Muscle of back (tissue), 13 donors: ENCODE measurements at places on chromosomes 5 and 9. TPM values are rescaled to one million over a fixed set of nuclear protein-coding genes. Genes with fewer than 3 reads are reported as not detected.

- no peak for DNase-seq
Observed at GRCh38 chr5:38240212-38240611, 18.1 kb upstream of the EGFLAM start.

- no peak for DNase-seq
Observed at GRCh38 chr9:5441043-5441442, 3.3 kb upstream of the PLGRKT start.

DNA sequence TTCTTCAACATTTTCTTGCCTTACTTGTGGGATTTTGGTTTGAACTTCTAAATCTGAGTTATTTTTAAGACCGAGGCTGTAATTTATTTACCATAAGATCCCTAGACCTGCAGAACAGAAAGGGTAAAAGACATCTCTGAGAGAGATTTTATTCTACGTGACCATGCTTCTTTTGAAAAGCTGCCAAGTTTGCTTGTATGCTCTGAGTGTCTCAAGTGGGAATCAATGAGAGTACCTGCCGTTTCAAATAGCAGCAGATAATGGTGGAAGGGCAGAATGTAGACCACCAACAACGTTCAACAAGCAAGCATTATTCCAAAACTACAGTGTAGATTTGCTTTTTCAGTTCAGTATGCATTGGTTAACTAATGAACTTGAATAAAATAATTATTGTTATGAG, 108.6 kb upstream of the MINAR2 start:
- DNase-seq, result no peak

- DNase-seq, result no peak
Observed at GRCh38 chr5:140588311-140589070, 23.9 kb downstream of the SLC35A4 start.

- no peak for DNase-seq
Observed at GRCh38 chr5:113548396-113548795, 34.9 kb downstream of the YTHDC2 start.

DNA sequence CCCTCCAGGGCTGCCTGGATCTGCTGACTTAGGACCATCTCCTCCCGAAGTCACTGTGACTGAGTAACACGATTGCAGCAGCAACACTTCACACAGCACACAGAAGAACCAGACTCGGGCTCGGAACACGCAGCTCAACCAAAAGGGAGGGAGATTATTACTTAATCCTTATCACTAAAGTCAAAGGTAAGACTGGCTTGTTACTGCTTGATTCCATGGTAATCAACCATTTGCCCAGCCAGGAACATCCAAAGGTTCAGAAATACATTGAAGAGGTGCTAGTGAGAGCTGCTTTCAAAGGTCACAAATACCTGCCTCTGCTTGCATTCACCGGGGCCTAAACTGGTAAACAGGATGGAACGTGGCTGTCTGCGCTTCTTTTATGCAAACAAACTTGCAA, 7.7 kb downstream of the FBP1 start:
- no peak for DNase-seq

GRCh38 chr9:113488490-113488889, 25.0 kb downstream of the RGS3 start:
- no peak for DNase-seq

DNA sequence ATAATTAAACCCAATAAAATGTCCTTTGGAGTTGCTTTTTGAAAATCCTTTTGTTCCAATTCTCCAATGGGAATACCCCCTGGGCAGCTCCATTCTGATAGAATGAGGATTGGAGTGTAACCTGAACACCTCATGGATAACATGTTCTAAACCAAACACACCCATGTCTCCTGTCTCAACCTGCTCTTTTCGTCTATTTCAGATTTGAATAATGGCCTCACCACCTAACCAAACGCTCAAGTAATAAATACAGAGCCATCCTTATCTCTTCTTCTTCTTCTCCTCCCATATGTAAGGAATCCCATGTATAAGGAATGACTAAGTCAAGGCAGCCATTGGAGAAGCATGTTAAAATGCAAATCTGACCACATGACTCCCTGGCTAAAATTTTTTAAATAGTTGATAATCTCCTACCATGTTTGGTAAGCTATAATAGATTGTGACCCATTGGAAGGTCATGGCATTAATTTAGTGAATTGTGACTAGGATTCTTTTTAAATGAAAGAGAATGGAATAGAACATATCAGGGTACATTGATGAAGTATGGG, 26.0 kb downstream of the ELL2 start:
- DNase-seq, result peak; percentile 43

- no peak for DNase-seq
Observed at GRCh38 chr5:166712447-166713185, 1578.8 kb upstream of the WWC1 start.

DNA sequence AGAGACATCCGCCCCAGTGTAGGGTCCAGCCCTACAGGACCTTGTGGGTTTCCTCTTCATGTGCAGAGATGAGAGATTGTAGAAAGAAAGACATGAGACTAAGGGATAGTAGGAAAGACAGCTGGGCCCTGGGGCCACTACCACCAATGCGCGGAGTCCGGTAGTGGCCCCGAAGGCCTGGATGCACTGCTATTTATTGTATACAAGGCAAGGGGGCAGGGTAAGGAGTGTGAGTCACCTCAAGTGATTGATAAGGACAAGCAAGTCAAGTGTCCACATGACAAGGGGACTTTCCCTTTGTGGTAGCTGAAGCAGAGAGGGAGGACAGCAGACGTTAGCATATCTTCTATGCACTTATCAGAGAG, 6.2 kb upstream of the TMEM141 start:
- no peak for DNase-seq

DNA sequence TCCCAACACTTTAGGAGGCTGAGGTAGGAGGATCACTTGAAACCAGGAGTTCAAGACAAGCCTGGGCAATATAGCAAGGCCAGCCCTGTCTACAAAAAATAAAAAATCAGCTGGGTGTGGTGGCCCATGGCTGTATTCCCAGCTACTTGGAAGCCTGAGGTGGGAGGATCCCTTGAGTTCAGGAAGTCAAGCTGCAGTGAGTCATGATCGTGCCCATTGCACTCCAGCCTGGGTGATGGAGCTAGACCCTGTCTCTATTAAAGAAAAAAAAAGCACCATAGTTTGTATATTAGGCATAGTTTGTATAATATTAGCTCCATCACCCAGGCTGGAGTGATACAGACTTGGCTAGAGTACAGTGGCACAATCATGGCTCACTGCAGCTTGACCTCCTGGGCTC, 9.6 kb upstream of the NME5 start:
- DNase-seq, result peak; percentile 25

DNA sequence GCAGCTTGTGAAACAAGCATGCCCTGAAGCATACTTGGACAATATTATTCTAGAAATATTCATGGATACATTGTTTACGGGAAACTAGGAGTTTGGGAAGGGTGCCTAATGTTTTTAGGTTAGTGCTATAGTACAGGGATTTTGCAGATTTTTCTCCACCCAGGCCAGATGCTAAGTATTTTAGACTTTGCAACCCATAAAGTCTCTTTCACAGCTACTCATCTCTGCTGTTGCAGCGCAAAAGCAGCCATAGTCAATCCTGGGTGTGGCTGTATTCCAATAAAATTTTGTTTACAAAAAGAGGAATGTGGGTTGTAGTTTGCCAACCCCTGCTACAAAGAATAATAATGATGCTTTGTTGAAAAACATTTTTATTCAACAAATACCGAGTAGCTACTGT, 106.2 kb downstream of the CEMIP2 start:
- DNase-seq, result peak; percentile 43

- no peak for DNase-seq
Observed at GRCh38 chr5:13488254-13488931, 456.1 kb downstream of the DNAH5 start.

- DNase-seq, result no peak
Observed at GRCh38 chr5:34811706-34812105, 27.3 kb upstream of the TTC23L start.

Gene BARHL1
- polyA plus RNA-seq, result not detected

Gene INSL6
- polyA plus RNA-seq, result 0.23 TPM

Gene SV2C
- 0.03 TPM for polyA plus RNA-seq

Gene IFNK
- not detected for polyA plus RNA-seq

Gene CATSPER3
- 0.24 TPM for polyA plus RNA-seq

Gene CXXC5
- polyA plus RNA-seq, result 84.5 TPM
